ENCODE measurements at places on chromosomes 13 and 19. TPM values are rescaled to one million over a fixed set of nuclear protein-coding genes. Genes with fewer than 3 reads are reported as not detected.

GRCh38 chr13:31986676-31987470 is 44.7 kb upstream of the FRY start:
- no peak for DNase-seq

DNA sequence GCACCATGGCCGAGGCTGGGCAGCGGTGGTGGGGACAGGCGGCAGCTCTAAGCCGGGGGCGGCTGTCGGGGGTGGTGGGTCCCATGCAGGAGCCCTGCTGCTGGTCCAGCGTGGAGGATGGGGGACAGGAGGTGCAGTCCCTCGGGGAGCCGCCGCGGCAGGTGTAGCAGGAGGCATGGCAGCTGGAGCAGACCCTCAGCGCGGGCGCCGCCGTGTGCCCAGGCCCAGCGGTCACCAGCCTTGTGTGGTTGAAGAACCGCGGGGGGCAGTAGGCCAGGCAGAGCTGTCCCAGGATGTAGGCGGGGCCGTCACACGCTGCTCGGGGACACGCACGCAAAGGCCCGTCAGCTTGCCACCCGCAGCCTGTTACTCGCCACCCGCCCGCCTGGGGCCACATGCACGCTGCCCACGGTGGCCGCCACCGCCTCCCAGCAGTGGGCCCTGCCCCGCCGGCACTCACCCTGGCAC is 2.9 kb upstream of the C19orf25 start:
- no peak for DNase-seq

GRCh38 chr19:55301459-55302317 is 17.9 kb downstream of the BRSK1 start:
- peak; percentile 52 for DNase-seq

The FCAR gene
- not detected for polyA plus RNA-seq

The ZNF564 gene
- polyA plus RNA-seq = 1.2 TPM

DNA sequence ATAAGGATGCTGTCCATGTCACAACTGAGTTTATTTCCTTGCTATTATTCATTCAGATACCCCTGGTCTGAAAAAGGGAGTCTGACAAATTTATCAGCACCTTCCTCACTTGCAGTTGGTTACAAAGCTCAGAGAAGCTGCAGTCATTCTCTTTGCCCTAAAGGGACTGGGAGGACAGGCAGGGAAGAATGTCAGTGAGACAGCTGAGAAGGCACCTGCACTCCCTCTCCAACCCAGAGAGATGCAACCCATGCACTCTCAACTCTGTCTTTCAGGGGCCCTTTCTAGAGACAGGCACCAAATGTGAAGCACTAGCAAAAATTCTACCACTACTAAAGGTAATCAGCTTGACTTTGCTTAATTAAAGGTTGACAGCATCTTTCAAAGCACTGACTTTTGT is 83.3 kb downstream of the CRYL1 start:
- DNase-seq = no peak

The SIGLEC12 gene
- polyA plus RNA-seq = not detected

DNA sequence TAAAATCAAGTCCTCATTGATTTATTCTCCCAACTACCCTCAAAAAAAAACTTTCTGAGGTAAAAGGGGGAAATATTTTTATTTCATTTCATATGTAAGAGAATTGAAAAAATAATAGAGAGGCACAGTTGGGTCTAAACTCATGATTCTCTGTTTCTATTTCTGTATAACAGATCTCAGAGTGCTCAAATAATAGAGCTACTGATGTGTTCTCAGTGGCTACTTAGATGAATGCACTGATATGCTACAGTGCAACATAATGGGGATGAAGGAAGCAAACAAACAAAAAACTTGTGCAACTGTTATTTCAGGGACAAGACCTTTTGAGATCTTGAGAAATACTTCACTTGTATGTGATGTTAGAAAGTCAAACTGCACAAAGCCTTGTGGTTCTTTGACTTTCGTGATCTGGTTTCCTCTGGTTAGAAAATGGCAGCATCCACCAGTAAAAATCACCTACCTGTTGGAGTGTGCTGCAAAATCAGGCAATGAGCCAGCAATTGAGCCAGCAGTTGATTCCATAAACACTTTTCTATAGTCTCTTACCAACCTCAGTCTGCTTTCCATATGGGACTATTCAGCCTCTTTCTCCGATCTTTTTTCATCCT is 9.7 kb upstream of the DACH1 start:
- DNase-seq = no peak

GRCh38 chr19:1239796-1240737 is 1.5 kb upstream of the ATP5F1D start:
- DNase-seq = peak; percentile 70

The SIAH3 gene
- not detected for polyA plus RNA-seq

DNA sequence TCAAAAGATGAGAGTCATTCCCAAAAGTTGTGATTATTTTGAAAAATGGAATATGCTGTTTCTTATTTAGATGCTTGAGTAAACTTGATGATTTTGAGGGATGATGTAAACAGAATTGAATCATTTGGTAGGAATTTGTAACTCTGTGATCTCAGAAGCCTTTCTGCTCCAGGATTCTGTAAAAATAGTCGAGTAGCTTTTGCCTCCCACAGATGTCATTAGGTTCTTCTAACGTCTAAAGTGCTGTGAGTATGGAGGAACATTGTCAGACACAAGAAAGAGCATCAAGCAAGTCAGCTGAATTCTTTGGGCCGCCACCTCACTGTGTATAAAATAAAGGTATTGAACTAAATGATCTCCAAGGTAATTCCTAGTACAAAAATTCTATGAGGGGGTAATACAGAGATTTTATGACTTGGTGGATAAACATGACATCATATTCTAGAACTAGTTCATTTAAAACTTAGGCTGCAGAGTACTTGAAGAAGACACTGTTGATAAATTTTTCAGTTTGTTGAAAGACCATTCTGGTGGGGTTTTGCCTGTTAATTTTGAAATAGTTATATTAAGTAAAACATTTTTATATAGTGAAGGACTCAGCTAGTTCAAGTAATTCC is 1.4 kb upstream of the GPR183 start:
- DNase-seq = no peak

The SIGLEC10 gene
- polyA plus RNA-seq = not detected

DNA sequence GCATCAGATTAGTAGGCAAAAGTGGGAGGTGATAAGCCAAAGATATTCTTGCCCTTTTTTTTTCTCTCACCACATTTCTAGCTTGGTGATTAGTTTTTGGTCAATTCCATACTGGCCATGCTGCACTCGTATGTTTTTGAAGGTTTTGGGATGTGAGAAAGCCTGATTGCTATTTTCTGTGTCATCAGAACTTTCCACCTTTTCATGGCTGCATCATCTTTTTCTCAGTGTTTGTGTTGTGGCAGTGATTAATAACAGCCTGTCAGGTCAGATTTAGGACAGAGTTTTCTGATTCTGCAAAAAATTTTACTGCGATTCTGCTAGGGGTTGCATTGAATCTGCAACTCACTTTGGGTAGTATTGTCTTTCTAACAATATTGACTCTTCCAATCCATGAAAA is 32.9 kb downstream of the PSG1 start:
- no peak for DNase-seq

- no peak for DNase-seq
Measured at GRCh38 chr13:25920277-25920676, 131.5 kb downstream of the SHISA2 start.

The APC2 gene
- 0.08 TPM for polyA plus RNA-seq

The GJB6 gene
- polyA plus RNA-seq = 1.4 TPM

GRCh38 chr19:13022859-13023636 is 27.8 kb downstream of the NFIX start:
- DNase-seq = peak; percentile 95

- DNase-seq = no peak
Measured at GRCh38 chr13:100536643-100537180, 51.9 kb downstream of the GGACT start.

The S1PR2 gene
- 2.9 TPM for polyA plus RNA-seq

DNA sequence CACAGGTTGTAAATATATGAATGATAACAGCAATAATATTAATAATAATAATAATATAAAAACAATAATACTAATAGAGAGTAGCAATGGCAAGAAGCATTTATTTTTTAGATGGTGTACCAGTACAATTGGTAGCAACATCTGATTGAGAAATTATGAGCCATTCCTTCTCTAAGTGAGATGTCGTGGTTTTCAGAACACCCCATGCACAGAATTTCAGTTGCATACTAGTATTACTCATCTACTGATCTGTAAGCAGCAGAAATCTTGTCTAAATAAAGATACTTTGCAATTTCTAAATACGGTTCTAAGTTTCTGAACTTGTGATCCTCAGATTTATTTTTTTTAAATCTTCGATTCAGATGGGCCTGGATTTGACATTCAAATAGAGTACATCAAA is 788.0 kb upstream of the ATXN8OS start:
- no peak for DNase-seq
